ENCODE measurements at places on chromosomes 5 and 9. TPM values are rescaled to one million over a fixed set of nuclear protein-coding genes. Genes with fewer than 3 reads are reported as not detected.

DNA sequence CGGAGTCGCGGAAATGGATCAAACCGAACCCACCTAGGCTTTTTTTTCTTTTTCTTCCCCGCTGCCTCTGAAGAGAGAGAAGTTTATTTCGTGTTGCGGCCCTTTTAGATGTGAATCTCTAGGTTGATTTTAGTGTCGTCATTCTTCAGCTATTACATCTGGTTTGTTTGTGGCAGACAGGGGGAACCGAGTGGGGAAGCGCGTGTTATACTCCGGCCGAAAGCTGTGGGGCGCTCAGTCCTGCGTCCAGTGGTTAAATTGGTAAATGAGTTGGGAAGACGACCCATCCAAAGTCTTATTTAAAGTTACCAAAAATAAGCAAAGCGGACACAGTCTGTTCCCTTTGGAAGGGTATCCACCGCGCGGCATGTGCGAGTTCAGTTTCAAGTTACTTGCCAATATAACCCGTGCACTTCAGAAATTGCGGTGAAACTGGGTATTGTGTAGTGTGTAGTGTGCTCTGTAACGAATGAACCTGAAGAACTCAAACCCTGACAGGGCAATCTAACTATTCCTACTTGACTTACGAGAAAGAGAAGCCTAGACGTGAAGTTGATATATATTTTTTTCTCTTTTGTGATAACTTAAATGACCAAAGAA is 1.3 kb downstream of the MAN2A1 start:
- DNase-seq, result peak; percentile 20

Gene MYMK
- not detected for total RNA-seq

- DNase-seq, result peak; percentile 68
Observed at GRCh38 chr9:13278368-13279246, 885 bp downstream of the MPDZ start.

DNA sequence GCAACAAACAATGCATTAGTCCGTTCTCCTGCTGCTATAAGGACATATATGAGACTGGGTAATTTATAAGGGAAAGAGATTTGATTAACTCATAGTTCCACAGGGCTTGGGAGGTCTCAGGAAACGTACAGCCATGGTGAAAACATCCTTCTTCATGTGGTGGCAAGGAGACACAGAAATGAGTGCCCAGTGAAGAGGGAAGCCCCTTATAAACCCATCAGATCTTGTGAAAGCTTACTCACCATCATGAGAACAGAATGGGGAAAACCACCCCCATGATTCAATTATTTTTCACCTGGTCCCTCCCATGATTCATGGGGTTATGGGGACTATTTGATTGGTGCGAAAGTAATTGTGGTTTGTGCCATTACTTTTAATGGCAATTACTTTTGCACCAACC is 655.8 kb upstream of the SEMA6A start:
- DNase-seq, result no peak

Gene S100Z
- total RNA-seq, result 0.45 TPM

DNA sequence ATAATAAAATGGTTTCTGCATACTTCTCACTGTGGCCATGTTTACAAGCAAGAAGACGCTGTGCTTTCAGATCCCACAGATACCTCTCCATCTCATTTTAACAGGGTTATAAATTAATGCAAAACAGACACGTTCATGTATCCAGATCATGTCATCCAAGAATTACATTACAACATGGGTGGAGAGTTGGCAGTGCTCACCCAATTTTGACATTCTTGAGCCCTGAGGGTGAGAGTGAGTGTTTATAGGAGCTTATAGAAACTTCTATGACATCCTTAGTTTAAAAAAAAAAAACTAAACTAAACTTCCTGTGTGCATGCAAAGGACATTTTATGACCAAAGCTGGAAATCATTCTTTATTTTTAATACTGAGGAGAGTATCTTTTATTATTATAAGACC is 9.1 kb downstream of the PRKACG start:
- no peak for DNase-seq

Gene ACTL7B
- not detected for total RNA-seq

- no peak for DNase-seq
Observed at GRCh38 chr9:114497236-114497635, 8.0 kb downstream of the WHRN start.

- no peak for DNase-seq
Observed at GRCh38 chr9:16527573-16527972, 342.9 kb downstream of the BNC2 start.

DNA sequence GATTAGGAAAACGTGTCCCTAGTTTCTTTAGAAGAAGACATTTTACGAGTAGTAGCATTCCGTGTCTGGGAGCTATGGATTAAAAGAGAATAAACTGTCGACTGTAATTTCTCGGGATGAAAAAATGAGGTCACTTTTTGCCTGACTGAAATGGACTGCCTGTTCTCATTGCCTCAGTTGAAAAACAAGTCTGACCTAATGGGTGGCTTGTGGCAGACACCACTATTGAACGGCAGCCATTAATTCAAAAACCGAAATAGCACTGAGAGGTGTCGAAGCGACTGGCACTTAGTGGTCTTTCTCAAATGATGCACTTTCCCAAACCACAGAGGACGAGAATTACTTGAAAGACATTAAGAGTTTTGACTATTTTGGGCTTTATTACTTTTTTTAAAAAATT is 35.4 kb downstream of the OSTF1 start:
- DNase-seq, result no peak

GRCh38 chr5:3357291-3357690 is 238.3 kb upstream of the IRX1 start:
- DNase-seq, result no peak

- no peak for DNase-seq
Observed at GRCh38 chr9:94745806-94746540, 19.5 kb downstream of the AOPEP start.

Gene RACK1
- total RNA-seq, result 2,116 TPM

DNA sequence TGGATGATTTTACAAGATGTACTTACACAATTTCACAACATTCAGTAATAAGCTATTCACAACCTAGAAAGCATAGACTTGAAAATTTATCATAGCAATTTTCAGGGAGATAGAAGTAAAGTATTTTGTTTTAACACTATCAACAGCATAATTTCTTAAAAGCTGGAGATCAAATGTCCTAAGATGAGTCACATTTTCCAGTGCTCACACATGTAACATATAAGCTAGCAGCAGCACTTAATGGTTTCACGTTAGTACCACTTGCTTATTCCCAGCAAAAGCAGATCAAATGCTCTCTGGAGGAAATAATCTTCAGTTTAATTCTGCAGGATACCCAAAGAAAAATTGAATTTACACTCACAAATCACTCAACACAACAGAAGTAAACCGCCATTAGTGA is 6.5 kb downstream of the OR13C8 start:
- no peak for DNase-seq

Data from cerebellum (tissue), 4 donors.